ENCODE measurements at places on chromosomes 7 and 10.

DNA sequence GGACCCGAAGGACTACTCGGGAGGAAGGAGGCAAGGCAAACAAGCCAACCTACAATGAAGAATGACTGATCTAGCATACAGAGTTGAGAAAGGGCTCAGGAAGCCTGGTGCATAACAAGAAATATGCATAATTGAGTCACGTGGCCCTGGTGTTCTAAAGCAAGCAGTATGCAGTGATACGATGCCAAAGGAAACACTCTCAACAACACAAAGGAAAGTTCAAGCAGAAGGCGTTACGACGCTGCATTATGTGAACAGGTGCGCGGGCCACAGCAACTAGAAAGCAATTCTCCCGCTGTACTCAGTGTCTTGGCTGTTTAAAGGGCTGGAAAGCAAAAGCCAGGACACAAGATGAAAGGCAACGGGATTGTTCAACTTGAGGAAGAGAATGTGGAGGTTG is 100.8 kb downstream of the PRTFDC1 start:
- DNase-seq, result no peak

DNA sequence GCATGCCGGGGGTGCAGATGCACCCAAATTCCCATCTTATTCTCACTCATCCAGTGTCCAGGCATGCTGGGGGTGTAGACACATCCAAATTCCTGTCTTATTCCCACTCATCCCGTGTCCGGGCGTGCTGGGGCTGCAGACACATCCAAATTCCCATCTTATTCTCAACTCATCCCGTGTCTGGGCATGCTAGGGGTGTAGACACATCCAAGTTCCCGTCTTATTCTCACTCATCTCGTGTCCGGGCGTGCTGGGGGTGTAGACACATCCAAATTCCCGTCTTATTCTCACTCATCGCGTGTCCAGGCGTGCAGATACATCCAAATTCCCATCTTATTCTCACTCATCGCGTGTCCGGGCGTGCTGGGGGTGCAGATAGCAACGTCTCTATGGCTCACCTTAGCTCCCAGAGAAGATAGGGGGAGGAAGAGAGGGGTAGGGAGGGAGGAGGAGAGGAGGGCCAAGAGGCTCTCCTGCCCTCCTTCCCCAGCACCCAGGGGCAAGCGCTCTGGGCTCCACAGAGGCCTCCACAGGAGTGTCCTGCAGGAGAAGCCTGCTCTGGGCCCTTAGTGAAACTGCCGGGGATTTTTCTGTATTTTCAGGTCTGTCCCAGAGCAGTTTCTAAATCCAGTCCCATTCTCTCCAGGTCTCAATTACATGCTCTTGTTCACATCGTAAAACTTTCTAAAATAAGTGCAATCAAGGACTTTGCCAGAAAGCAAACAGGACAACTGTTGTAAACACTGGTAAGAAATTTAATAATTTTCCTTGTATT is 210.8 kb downstream of the DIP2C start:
- DNase-seq, result no peak

DNA sequence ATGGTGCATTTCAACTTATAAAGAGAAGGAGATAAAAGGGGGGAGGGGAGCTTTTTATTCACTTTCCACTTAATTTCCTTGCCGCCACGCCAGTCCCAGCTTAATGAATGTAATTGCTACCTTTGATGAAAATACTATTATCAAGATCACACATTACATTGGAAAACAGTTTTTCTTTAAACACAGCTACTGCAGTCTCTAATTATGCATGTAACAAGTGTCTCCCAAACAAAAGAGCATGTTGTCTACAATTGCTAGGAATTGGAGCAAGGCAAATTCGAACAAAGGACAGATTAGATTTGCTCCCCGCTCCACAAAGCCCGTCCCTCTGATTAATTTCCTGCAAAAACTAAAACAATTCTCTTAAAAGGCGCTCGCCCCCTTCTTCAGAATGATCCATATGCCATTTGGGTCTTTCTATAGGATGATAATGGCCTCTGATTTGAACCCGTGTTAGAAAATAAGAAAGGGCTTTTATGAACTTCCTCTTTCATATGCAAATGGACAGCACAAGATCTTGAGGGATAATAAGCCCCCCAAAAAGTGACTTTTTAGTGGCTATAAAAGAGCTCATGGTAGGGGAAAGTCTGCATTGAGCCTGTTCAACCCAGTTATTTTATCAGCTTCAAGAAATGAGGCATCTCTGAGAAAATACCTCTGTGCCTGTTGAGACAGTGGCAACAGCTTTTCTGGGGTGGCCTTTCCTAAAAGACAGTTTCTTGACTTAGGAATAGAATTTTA is 60.6 kb downstream of the ACADSB start:
- DNase-seq, result no peak

DNA sequence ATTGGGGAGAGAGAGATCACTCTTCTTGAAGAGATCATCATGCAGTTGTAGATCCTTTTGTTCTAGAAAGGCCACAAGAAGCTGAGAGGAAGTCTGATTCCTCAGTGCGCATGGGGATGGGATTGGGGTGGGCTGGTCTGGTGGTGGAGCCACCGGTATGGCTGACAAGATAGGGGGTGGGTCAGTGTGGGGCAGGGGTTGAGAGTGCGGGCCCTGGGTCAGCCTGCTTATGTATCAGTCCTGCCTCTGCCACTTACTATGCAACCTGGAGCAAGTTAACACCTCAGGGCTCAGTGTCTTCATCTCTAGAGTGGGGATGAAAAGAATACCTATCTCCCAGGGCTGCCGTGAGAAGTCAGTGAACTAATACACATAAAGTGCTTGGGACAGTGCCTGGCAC is 8.0 kb downstream of the SMARCD3 start:
- no peak for DNase-seq

All from DND-41 (cell line).